Fibroblast of skin of left quadriceps (primary cell): ENCODE measurements at places on chromosomes 16 and 17.

GRCh38 chr17:12390631-12391030 lies 275.1 kb upstream of the MYOCD start:
- DNase-seq: no peak

DNA sequence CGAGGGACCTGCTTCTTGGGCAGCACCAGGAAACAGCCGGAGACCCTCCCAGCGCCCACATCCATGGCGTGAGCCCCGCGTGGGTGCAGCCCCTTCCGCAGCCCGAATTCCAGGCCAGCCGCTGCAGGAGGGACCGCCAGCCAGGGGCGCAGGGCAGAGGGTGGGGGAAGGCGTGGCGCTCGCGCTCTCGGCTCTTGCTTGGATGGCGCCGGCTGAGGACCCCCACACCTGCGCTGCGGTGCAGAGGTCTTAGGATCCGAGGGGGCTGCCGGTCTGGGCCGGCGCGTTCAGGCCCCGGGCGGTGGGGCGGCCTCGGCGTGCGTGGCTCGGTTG lies 28.8 kb downstream of the ACTG1 start:
- DNase-seq: no peak

GRCh38 chr17:10757067-10757466 lies 27.2 kb upstream of the TMEM220 start:
- DNase-seq: no peak

- DNase-seq: no peak
Observed at GRCh38 chr16:50453446-50453845, 84.7 kb upstream of the BRD7 start.

DNA sequence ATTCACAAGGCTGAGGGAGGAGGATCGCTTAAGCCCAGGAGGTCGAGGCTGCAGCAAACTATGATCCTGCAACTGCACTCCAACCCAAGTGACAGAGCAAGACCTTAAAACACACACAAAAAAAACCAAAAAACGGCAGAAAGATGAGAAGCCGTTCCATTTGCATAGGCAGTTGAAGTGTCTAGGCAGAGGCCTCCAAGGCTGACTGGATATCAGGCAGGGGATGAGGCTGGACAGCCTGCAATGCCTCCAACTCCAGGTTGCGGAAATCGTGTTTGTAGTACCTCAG lies 2.0 kb upstream of the FBXL19 start:
- DNase-seq: no peak

DNA sequence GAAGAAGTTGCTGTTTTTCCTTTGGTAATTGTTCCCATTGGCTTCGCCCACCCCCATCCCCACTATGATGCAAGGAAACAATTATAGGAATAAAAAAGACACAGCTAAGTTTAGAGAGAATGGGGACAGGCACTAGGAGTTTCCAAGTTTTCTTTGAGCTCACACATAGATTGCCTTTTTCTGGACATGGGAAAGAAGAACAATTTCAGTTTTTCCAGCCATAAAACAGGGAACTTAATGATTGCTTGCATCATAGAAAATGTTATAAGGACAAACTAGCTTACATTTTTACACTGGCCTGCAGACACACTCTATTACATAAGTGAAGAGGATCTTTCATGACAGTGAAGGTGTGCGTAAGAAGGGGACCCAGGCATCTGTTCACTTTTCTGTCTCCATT lies 142.3 kb upstream of the ZFHX3 start:
- no peak for DNase-seq

DNA sequence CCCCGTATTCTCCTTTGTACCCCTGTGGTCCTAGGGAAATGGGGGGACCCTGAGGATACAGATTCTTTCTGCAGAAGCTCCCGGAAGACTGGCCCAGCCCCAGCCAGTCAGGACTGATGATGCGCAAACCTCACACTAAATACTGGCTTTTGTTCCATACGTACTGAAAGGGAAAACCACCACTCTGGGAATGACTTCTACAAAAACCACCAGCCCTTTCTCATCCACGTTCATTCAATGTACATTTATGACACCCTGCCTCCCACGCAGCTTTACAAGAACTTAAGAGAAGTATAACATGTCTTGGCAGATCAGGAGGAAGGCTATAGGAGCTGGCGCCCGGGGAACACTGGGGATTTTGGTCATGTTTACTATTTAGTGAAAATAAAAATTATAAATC lies 70.6 kb downstream of the MARCHF10 start:
- DNase-seq: no peak

- DNase-seq: peak; percentile 4
Observed at GRCh38 chr16:74936902-74937560, 47.9 kb downstream of the WDR59 start.

GRCh38 chr17:79019632-79020584 lies 4.1 kb upstream of the C1QTNF1 start:
- DNase-seq: peak; percentile 44

DNA sequence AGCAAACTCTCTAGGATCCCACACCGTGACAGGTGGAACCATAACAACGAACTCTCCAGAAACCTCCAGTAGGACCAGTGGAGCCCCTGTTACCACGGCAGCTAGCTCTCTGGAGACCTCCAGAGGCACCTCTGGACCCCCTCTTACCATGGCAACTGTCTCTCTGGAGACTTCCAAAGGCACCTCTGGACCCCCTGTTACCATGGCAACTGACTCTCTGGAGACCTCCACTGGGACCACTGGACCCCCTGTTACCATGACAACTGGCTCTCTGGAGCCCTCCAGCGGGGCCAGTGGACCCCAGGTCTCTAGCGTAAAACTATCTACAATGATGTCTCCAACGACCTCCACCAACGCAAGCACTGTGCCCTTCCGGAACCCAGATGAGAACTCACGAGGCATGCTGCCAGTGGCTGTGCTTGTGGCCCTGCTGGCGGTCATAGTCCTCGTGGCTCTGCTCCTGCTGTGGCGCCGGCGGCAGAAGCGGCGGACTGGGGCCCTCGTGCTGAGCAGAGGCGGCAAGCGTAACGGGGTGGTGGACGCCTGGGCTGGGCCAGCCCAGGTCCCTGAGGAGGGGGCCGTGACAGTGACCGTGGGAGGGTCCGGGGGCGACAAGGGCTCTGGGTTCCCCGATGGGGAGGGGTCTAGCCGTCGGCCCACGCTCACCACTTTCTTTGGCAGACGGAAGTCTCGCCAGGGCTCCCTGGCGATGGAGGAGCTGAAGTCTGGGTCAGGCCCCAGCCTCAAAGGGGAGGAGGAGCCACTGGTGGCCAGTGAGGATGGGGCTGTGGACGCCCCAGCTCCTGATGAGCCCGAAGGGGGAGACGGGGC lies 1.3 kb downstream of the SPN start:
- DNase-seq: no peak

DNA sequence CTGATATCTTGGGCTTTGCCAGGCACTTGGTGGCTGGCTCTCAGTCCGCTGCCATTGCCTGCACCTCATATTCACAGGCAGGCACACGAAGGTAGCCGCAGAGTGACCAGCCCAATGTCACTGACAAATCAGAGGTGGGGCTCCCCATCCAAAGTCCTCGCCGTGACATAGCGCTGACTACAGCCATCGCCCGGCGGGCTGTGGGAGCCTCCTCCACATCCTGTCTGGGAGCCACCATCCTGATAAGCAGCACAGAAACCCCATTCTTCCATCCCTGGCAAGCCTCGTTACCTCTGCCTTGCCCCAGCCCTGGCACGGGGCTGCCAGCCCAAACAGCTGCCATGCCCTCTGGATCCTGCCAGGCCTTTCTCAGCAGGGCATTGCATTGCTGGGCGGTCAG lies 437.8 kb downstream of the SLC39A11 start:
- no peak for DNase-seq

GRCh38 chr17:61659437-61659836 lies 68.4 kb upstream of the NACA2 start:
- no peak for DNase-seq

GRCh38 chr17:55576996-55577586 lies 65.8 kb upstream of the SMIM36 start:
- DNase-seq: no peak
